ENCODE measurements at places on chromosomes 5 and 9. TPM values are rescaled to one million over a fixed set of nuclear protein-coding genes. Genes with fewer than 3 reads are reported as not detected.

Gene ELOVL7
- total RNA-seq, result 15.9 TPM

Gene PRR16
- 1.9 TPM for total RNA-seq

DNA sequence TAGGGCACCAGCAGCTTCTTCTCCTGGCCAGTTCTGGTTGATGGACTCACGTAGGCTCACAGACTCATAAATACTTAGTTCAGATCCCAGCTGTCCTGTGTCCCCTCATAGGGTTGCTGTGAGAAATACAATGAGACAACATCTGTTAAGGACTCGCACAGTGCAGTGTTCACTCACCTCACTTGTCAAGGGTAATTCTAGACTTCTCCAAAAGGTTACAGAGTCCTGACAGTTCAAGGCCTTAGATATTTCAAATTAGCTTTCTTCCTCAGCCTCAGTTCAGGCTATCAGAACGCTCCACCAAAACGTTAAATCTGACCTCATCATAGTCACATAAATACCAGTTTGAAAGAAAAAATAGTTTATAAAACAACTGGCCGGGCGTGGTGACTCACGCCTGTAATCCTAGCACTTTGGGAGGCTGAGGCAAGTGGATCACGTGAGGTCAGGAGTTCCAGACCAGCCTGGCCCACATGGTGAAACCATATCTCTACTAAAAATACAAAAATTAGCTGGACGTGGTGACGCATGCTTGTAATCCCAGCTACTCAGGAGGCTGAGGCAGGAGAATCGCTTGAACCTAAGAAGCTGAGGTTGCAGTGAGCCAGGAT lies 106.3 kb downstream of the UGCG start:
- no peak for DNase-seq

DNA sequence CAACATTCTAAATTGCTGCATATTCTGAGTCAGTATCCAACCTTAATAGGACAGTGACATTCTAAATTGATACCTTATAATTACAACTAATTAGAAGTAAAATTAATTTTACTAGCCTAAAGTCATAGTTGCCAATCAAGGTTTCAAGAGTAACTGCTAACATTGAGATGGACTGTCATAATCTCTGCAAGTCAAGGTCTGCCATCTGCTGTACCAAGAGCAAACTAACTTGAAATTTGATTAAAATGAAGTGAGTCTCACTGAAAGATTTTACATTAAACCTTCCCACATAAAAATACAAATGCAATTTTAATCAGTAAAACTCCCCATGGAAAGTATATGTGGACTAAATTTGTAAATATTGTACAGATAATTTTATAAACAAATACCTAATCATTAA lies 235.3 kb downstream of the PRDM9 start:
- DNase-seq, result no peak

GRCh38 chr9:127931092-127931881 lies 710 bp upstream of the PIP5KL1 start:
- DNase-seq, result no peak

GRCh38 chr5:83639911-83640310 lies 80.7 kb downstream of the HAPLN1 start:
- DNase-seq, result no peak

- DNase-seq, result no peak
These were observed 541.7 kb downstream of the EFNA5 start for GRCh38 chr5:107129051-107129450.

DNA sequence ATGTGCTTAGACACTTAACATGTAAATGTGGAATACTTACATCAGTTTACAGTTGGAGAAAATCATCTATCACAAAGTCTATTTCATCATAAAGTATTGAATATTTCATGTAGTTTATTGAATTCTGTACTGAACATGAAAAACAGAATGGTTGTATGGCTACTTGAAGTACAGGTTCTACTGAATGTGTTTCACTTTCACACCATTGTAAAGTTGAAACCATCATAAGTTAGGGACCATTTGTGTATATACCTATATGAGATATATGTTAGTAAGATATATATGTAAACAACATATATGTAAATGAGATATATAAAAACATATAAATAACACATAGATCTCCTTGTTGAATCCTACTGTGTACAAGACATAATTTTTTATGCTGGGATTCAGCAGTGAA lies 63.0 kb upstream of the TAF11L2 start:
- DNase-seq, result no peak

DNA sequence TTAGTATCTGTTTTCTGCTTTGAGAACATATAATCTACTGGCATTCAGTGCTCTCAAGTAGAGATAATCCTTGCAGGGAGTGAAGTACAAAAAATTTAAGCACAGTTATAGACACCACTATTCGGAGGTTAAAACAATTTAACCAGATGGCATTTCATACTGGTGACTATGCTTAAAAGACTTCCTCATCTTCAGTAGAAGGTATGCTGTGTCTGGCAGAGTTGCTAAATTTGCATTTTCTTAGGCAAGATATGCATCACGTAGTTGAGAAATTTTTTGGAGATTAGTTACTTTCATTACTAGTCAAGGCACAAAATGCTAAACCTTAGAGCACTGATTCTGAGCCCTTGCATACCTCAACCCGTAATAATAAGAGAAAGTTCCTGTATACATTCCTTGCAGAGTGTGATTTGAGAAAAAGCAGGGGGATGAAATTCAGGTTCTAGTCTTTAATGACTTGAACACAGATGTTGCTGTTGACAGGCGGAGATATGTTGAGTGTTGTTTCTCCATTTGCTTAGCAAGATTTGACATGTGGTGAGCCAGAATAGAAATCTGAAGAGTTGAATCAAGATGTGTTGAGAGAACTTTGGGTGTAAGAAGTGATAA lies 70.8 kb upstream of the STARD4 start:
- DNase-seq, result no peak

Data from mucosa of descending colon (tissue), 3 donors.